Activated CD8-positive, alpha-beta T cell treated with anti-CD3 and anti-CD28 coated beads for 36 hours (primary cell): ENCODE measurements at places on chromosomes 13 and 19. TPM values are rescaled to one million over a fixed set of nuclear protein-coding genes. Genes with fewer than 3 reads are reported as not detected.

Gene FPR3
- total RNA-seq, result not detected

Gene SERTM1
- total RNA-seq, result not detected

Gene CCDC169
- total RNA-seq, result not detected

Gene SIGLEC5
- not detected for total RNA-seq

DNA sequence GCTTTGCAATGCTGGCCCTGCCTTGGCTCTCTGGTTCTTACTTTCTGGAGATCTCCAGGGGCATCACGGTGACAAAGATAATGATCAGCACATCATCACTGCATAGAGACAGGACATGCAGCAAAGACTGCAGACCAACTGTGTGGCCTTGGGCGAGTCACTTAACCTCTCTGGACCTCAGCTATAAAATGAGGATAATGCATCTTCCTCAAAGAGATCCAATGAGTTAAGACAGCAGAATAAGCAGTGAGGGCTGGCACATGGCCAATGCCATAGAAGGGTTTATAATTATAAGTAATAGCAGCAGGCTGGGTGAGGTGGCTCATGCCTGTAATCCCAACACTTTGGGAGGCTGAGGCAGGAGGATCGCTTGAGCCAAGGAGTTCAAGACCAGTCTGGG lies 2.4 kb downstream of the MAG start:
- no peak for DNase-seq

- DNase-seq, result no peak
Measured at GRCh38 chr13:98613591-98613990, 36.7 kb upstream of the STK24 start.

GRCh38 chr13:29125191-29125933 lies 305.2 kb downstream of the MTUS2 start:
- DNase-seq, result no peak

GRCh38 chr13:62046512-62046911 lies 630.9 kb upstream of the PCDH20 start:
- no peak for DNase-seq

DNA sequence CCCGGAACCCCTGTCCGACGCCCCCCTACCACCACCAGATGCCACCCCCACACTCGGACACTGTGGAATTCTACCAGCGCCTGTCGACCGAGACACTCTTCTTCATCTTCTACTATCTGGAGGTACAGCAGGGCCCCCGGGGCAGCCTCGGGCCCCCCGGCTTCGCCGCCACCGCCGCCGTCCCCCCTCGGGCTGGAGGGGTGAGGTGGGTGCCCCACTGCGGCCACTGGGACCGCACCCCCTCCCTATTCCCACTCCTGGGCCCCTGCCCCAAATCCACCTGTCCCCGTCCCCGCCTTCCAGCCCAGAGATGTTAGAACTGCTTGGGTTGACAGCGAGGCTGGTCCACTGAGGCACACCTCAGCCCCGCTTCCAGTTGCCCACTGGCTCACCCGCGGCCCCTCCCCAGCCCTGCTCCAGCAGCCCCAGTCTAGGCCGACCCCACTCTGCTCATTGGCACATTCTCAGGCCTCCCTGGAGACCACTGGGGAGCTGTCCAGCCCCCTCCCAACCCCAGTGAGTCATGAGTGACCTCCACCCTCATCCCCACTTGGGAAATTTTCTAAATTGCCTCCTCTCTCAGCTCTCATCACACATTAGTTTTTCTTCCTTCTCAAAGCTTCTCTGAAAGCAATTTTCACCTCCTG lies 6.5 kb downstream of the LENG1 start:
- DNase-seq, result no peak

- DNase-seq, result no peak
Measured at GRCh38 chr13:112444416-112445399, 68.6 kb downstream of the SPACA7 start.
